ENCODE measurements at places on chromosomes 2 and 18.

DNA sequence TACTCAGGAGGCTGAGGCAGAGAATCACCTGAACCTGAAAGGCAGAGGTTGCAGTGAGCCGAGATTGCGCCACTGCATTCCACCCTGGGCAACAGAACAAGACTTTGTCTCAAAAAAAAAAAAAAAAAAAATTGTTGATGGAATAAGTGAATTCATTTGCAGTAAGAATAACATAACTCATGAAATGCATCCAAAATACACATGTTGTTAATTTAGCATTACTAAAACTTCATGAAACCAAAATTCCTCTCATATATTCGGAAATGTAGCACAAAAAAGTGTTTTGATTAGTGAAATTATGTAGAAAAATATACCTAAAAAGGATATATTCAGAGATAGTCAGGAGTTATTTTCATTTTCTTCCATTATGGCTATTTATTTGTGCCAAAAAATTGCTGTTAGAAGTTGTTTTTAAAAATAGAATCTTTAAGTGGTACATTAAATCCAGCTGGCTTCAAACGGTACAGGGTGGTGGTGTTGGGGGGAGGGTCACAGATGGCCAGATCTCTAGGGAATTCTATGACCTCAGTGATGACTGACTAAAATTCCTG, 78.2 kb upstream of the UGP2 start:
- no peak for DNase-seq

DNA sequence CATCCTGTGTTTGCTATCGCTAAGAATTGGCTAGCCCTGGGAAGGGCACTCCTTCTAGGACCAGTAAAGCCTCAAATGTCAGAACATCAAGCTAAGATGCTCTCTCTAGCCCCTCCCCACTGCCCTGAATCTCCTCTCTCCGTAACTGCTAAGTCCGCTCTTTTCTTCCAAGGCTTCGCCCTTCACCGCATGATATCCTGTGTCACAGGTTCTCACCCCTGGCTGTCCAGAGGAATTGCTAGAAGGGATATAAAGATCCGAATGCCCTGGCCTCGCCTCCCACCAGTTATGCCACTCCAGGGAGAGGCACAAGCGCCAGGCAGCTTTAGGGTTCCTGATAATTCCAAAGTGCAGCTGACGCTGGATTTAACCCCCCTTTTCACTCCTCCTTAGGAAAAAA, 17.1 kb upstream of the GPR45 start:
- DNase-seq = no peak

DNA sequence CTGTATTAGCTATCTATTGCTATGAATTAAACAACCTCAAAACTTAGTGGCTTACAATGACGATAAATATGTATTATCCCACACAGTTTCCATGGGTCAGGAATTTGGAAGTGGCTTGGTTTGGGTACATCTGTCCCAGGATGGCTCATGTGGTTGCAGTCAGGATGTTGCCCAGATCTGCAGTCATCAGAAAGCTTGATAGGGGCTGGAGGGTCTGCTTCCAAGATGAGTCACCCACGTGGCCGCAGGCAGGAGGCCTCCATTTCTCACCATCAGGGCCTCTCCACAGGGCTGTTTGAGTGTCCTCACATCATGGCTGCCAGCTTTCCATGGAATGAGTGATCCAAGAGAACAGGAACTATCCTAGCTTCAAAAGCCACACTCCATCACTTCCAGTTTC, 46.4 kb downstream of the CHRNA1 start:
- peak; percentile 13 for DNase-seq

DNA sequence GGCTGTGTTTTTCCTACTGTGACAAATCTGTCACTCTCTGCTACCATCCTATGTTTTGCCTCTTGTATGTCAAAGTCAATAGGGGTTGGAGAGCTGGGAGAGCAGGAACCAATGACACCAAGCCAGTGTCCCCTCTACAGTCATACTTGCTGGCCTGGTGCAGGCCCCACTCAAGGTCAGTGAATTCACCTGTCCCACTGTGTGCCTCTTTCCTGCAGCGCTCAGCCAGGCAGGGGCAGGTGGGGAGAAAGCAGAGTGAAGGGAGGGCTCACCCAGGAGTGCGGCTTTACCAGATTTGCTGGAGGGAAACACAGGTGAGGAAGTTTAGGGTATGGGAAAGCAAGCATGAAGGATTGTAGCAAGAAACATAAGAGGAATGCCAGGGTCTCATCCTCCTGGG, 114.5 kb downstream of the GYPC start:
- DNase-seq = no peak

GRCh38 chr2:64617631-64618151, 36.0 kb downstream of the SERTAD2 start:
- DNase-seq = no peak

GRCh38 chr2:60423505-60423904, 129.9 kb downstream of the BCL11A start:
- no peak for DNase-seq

DNA sequence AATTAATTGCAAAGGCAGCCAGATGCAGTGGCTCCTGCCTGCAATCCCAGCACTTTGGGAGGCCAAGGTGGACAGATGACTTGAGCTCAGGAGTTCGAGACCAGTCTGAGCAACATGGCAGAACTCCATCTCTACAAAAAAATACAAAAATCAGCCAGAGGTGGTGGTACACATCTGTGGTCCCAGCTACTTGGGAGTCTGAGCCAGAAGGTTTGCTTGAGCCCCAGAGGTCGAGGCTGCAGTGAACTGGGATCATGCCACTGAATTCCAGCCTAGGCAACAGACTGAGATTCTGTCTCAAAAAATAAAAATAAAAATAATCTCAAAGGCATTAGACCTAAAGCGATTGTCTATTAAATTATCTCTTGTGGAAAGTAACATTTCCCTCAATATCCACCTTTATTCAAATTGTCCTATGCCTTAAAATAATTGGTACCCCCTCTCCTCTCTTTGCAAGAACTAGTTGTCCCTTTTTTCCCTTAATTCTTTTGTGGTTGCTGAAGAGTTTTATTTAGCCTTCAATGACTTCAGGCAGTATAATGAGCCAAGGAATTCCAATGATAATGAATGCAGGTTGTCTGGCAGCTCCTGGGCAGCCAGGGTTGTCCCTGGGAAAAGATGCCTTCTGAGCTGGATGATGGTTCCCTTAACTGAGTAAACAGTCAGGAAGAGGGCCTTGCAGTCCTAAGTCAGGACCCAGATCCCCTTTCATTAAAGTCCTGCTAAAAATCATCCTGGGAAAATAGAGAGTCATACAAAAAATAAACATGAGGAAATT, 32.2 kb downstream of the GPR75 start:
- no peak for DNase-seq

DNA sequence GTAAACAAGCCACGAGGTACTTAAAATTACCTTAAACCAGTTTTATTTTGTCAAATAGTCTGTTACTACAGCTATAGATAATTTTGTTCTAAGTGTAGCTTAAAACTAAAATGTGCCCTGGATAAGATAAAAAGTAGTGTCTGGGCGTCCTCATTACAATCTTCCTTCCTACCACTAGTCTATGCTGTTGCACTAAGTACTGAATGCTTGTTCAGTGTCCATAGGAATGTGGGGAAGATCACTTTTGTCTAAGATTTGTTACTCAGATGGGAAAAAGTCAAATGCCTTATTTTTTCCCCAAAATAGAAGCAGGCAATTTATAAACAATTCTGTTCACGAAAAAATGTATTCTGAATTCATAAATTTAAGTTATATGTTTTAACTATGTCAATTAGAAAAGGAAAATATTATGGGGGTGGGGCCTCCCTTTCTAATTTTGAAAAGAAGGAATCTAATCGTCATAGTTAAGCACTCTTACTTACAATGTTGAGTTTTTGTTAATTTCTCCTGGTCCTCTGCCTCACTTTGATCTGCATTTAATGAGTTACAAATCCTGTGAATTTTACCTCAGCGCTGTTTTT, 140.4 kb upstream of the VRK2 start:
- no peak for DNase-seq

DNA sequence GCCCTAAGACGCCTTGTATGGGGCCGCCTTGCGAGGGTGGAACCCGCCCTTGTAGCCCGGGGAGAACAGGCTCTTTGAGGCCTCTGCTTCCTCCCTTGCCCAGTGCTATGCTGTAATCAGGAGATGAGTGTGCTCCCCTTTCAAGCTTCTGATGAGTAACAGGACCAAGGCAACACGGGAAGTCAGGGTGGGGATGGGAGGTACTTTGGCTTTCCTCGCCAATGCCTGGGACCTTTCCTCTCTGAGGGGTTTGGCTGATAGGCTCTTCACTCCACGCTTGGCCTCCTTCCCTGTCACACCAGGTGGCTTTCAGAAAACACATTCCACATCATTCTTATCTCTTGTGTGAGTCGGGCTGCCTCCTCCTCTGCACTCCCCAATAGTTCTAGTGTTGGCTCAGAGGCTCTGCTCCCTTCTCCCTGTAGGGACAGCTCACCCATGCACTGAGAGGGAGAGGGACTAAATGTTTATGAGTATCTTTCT, 223.7 kb upstream of the TRIB2 start:
- peak; percentile 32 for DNase-seq

GRCh38 chr2:107338059-107338458, 452.1 kb upstream of the ST6GAL2 start:
- DNase-seq = no peak

GRCh38 chr2:215811003-215811402, 202.3 kb downstream of the MREG start:
- no peak for DNase-seq

DNA sequence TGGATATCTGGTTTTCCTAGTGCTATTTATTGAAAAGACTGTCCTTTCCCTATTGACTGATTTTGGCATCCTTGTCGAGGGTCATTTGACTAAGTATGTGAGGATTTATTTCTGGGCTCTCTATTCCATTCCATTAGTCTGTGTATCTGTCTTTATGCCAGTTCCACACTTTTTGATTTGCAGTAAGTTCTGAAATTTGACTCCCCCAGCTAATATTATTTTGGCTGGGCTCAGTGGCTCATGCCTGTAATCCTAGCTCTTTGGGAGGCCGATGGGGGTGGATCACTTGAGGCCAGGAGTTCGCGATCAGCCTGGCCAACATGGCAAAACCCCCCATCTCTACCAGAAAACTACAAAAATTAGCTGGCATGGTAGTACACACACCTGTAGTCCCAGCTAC, 46.8 kb upstream of the GAREM2 start:
- no peak for DNase-seq

GRCh38 chr18:61973273-61974115, 80.7 kb upstream of the RNF152 start:
- DNase-seq = no peak

GRCh38 chr18:39841482-39842365, 2113.3 kb upstream of the PIK3C3 start:
- no peak for DNase-seq

DNA sequence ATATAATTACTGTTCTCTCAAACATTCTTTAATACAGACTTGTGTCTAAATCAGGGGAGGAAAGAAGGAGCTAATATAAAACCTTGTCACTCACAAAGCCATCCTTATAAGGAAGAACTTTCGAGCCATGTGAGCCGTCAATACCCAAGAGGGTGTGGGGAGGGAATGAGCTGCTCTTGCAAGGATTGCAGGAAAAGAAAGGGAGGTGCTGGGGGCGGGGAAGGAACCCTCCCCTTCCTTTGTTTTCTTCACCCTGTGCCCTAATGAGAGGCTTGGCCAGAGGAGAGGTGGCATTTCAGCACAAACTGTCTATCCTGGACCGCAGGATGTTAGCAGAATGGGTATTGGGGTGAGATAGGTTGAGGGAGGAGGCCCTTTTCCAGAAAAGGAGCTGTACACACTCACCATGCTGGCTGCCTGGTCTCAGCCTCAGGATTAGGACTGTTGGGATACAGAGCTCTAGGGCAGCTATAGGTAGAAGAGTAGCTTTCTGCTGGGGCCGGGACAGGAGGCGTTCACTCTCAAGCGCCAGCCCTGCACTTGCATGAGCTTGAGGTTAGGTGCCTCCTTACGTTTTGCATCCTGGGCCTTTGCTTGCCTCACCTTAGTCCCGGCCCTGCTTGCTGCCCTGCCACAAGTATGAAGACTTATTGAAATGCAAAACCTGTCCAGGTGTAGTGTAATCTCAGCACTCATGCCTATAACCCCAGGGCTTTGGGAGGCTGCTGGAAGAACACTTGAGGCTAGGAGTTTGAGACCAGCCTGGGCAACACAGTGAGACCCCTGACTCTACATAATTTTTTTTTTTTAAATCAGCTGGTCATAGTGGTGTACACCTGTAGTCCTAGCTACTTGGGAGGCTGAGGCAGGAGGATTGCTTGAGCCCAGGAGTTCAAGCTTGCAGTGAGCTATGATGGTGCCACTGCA, 190.5 kb downstream of the LOXHD1 start:
- no peak for DNase-seq

DNA sequence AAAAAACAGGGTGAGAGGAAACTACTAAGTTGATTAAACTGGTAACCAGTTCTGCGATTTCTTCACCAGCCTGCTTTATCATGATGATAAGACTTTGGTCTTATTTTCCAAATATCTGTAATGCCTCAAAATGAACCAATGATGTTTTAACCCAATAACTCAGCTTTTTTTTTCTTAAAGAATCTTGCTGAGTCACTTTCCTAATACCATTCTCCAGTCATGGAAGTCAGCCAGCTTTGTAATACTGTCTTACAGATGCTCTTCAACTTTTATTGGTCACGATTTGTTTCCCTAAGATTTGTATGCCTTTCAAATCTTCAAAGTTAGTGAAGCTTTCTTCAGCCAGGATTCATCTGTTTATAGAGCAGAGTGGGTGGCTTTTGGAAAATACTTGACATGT, 47.7 kb upstream of the SMIM21 start:
- DNase-seq = no peak

GRCh38 chr2:72144274-72144631, 3.4 kb downstream of the CYP26B1 start:
- DNase-seq = no peak

DNA sequence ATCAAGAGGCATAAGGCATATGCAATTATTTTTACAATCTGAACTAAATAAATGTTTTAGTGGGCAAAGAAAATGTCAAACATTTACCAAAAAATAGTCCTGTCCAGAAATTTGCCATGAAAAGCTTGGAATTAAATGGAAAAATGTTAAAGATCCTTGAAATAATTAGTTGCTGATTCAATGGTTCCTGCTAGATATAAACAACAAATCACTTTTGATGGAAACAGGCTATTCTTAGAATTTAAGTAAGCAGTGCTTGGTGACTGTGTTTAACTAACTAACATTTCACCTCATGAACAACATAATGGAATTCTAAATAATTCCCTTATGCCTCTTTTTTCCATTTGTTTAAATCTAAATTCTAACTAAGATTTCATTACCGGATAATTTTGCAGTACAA, 3.9 kb downstream of the RND3 start:
- no peak for DNase-seq

DNA sequence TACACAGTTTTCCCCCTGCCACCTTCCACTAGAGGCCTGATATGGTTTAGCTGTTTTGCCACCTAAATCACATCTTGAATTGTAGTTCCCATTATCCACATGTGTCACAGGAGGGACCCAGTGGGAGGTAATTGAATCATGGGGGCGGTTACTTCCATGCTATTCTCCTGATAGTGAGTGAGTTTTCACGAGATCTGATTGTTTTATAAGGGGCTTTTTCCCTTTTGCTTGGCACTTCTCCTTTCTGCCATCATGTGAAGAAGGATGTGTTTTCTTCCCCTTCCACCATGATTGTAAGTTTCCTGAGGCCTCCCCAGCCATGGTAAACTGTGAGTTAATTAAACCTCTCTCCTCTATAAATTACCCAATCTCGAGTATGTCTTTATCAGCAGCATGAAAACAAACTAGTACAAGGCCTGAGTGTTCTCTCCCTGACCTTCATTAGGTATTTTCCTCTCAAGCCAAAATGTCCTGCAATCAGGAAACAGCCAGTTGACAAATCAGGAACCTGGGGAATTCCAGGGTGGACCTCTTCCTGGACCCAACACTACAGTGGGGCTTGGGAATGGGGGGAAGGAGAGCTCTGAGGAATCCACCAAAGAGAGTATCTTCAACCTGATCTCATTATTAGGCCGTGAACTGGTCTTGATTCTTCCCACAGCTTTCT, 129.9 kb downstream of the TXNL1 start:
- no peak for DNase-seq

Measured in activated CD8-positive, alpha-beta T cell treated with anti-CD3 and anti-CD28 coated beads for 36 hours (primary cell).